ENCODE measurements at places on chromosomes 2 and 18.

- DNase-seq: peak; percentile 71
Observed at GRCh38 chr2:19868701-19869580, 32.8 kb downstream of the TTC32 start.

DNA sequence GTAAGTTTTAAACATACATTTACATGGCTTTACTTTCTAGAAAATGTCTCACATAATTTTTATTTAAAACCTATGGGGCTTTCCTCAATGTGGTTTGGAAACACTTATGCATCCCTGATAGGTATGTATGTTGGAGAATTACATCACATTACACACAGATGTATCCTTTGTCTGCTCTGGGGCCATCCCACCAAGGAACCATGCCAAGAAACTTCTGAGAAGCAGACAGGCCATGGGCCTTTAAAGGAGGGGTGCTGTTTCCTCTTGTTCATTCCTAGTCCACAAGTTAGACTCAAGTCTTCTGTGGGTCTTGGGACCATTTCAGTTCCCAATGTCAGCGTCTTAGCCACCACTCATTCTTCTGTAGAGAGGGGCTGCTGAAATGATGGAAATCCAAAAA lies 162.0 kb upstream of the SETBP1 start:
- no peak for DNase-seq

- DNase-seq: no peak
Observed at GRCh38 chr2:238380336-238380735, 46.4 kb upstream of the ASB1 start.

GRCh38 chr18:34600158-34600557 lies 109.9 kb upstream of the DTNA start:
- DNase-seq: no peak

DNA sequence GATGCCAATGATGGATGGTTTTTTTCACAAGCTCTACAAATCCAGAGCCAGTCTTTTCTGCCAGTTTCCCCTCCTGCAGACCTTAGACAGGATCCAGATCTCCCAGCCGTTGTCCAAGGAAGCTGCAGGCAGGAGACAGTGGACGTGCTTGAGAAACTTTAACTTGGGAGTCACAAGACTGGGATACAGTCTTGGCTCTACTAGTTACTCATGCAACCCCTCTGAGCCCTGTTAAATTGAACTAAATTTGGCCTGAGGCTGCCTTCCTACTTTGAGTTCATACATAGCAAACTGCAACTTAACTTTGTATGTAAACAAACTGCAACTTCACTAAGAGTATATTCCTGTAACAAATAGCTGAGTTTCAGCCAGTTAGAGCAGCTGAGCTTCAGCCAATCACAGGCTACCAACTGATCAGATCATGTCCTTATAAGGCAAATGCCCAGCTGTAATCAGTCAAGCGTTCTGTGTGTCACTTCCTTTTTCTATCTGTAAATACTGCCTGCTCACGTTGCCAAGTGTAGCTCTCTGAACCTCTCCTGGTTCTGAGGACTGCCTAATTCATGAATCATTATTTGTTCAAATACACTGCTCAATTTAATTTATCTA lies 140.9 kb downstream of the CAPN13 start:
- peak; percentile 8 for DNase-seq

- peak; percentile 57 for DNase-seq
Observed at GRCh38 chr2:196230061-196230854, 58.9 kb upstream of the STK17B start.

DNA sequence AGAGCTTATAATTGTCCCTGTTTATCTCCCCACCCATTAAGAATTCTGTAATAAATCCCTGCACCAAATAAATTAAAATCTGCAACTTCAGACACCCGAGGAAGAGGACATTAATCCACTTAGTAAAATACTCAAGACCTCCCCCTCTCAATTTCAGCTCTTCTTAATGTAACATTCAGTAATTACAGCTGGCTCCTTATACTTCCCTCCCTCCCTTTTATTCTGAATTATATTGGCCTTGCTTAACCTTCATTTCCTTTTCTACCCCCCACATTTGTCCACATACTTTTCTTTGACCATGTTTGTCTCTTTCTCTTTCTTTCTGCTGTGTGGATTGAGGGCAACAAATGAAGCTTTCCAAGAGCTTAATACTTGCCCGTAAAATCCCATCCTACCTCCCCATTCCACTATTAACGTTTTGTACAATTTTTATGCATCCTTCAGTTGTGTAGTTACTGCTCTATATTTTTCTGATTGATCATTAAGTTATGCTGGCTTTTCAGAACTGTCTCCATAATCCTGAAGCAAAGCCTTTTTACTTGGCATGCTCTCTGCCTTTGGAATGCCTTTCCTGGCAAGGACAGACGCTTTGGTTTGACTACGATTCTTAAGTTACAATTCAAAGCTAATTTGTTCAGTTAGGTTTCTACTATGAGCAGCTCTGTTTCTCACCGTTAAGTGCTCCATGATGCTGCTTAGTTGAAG lies 580.1 kb downstream of the ZEB2 start:
- DNase-seq: no peak

GRCh38 chr18:77199707-77200106 lies 49.9 kb upstream of the GALR1 start:
- DNase-seq: no peak

- no peak for DNase-seq
Observed at GRCh38 chr2:172113617-172114016, 10.9 kb upstream of the DLX2 start.

GRCh38 chr2:37555457-37555856 lies 116.0 kb downstream of the CDC42EP3 start:
- peak; percentile 34 for DNase-seq

DNA sequence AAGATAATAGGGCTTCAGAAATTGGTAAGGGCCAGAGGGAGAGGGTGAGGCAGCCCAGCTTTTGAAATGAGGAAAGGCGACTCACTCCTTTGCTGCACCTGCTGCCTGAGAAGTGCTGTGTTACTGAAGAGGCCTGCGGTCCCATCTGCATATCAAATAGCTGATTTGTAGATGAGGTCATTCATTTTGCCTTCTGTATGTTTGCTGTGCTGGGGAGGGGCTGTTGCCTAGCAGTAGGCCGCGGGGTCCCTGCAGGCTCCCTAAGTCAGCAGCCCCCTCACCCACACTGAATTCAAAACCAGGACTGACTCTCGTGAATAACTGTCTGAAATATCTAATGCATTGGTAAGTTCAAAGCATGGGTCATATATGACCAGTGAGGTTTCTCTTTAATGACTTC lies 377.2 kb downstream of the SOX11 start:
- no peak for DNase-seq

GRCh38 chr18:78304192-78305164 lies 675.1 kb upstream of the SALL3 start:
- no peak for DNase-seq

- DNase-seq: no peak
Observed at GRCh38 chr2:54924121-54924520, 126.1 kb downstream of the RTN4 start.

DNA sequence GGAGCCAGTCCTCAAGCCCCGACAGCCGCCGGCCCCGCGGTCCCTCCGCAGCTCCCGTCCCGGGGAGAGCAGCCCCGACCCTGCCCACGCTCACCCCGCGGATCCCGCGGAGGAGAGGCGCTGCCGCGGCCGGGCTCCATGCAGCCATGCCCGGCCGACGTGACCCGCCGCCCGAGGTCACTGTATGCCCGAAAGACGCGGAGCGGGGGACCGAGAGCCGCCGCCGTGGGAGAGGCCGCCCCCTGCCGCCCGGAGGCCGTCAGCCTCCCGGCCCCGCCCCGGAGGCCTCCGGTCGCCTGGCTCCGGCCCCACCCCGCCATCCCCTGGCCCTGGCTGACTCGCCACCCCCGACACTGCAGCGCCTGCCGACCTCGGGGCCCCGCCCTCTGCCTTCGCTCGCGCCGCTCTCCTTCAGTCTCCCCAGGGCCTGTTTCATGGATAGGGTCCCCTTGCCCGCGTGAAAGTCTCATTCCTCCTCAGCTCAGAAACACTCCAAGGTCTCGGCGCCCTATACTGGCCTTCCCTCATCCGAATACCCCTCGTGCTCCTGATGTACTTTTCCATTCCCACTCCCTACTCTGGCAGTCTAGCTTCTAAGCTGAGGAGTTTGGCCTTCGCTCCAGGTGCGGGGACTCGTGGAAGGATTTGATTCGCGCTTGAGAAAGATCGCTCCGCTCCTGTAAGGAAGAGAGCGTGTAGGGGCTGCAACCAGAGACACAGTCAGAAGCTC lies at the start of gene BOLA3:
BOLA3 (minus strand) TSS at position 186 of the 730 bp plus-strand sequence; CDS start at position 148, 38 bp downstream.
- DNase-seq: peak; percentile 92

DNA sequence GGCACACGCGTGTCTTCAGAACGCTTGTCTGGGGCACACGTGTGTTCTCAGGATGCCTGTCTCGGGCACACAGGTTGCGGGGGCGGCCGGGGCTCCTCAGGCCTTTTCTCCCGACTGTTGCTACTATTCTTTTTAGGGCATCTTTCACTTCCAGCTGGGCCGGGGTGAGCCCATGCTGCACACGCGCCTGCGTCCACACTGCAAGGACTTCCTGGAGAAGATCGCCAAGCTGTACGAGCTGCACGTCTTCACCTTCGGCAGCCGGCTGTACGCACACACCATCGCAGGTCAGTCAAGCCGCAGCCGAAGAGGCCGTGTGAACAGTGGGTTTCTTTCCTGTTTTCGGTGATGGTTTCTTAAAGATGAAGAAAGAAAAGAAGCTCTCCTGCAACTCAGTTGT lies 25.0 kb downstream of the CTDP1 start:
- DNase-seq: no peak

GRCh38 chr2:82675186-82675585 lies 1783.9 kb downstream of the SUCLG1 start:
- no peak for DNase-seq

DNA sequence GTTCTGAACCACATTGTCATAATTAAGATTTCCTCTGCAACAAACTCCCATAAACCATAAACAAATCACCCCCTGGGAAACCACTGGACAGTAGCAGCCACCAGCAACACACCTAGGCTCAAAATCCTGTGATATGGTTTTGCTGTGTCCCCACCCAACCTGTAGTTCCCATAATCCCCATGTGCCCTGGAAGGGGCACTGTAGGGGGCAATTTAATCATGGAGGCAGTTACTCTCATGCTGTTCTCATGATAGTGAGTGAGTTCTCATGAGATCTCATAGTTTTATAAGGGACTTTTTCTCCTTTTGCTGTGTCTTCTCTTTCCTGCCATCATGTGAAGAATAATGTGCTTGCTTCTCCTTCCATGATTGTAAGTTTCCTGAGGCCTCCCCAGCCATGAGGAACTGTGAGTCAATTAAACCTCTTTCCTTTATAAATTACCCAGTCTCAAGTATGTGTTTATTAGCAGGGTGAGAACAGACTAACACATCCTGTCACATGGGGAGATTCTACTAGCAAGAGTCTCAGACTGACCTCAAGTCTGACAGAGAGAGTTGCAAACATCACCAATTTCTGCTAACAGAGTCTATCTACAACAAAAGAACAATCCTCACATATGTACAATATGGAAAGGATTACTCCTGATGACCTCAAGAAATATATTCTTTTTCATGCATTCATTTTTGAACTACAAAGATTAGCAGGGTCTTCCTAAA lies 182.6 kb downstream of the GRB14 start:
- DNase-seq: no peak

GRCh38 chr2:63051042-63051794 lies 588 bp downstream of the OTX1 start:
- DNase-seq: peak; percentile 36

- no peak for DNase-seq
Observed at GRCh38 chr2:230877116-230877758, 12.5 kb downstream of the ITM2C start.

DNA sequence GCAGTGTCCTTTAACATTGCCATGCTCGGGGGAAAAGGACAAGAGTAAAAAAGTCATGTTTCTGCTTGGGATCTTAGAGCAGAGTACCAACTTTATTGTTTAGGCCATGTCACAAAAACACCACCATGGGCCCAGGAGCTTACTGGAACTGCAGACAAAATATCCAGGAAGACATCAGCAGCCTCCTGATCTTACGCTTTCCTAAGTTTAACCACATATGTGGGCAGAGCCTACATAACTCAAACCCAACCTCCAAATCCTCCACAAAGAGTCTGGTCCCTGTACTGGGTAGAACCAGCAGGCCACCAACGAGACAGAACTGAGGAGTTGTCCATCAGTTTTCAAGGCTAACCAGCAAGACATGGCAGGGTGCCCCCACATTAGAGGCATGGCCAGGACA lies 10.3 kb downstream of the GALNT14 start:
- DNase-seq: no peak

- no peak for DNase-seq
Observed at GRCh38 chr2:82657106-82657505, 1802.0 kb downstream of the SUCLG1 start.
